ENCODE measurements at places on chromosomes 4 and X. TPM values are rescaled to one million over a fixed set of nuclear protein-coding genes. Genes with fewer than 3 reads are reported as not detected.

The EPHA5 gene
- total RNA-seq, result not detected

The DCAF12L2 gene
- not detected for total RNA-seq

The STK32B gene
- not detected for total RNA-seq

The SPIN3 gene
- 6.6 TPM for total RNA-seq

The PPP4R3C gene
- total RNA-seq, result not detected

The STPG2 gene
- total RNA-seq, result 0.19 TPM

The FAM149A gene
- total RNA-seq, result 0.97 TPM
